ENCODE measurements at places on chromosomes 6 and 20. TPM values are rescaled to one million over a fixed set of nuclear protein-coding genes. Genes with fewer than 3 reads are reported as not detected.

Gene C4A
- 5.5 TPM for total RNA-seq

Gene RGS17
- total RNA-seq, result not detected

DNA sequence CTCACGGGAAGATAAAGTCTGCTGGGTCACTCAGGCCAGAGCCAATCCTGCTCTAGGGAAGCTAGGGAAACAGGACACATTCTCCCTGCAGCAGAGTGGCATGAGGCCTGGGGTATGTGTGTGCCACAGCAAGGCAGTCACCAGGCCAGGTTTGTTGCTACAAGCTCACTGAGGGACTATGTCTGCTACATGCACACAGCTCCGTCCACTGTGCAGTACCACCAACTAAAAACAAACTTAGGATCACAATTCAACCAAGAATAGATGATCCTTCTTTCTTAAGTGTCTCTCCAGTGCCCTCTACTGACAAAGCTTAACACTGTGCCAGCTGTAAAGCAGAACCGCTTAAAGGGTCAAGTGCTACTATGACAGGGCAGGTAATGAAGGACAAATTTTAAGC is 192.5 kb downstream of the PTPRK start:
- DNase-seq, result no peak

DNA sequence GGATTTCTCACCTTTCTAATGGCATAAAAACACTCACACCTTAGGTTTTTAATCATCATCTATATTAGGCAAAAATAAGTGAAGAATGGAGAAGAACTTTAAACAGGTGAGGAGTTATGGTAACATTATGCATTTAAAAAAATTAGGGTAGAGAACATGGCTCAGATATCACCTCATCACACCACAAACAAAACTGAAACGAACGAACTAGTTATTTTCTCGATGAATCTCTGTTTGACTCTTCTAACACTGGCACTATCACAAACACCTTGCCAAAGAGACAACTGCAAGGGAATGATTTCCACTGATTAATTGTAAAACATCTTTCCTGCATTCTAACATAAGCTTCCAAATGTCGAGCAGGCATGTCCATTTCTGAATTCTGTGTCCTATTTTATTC is 286.1 kb upstream of the GJE1 start:
- DNase-seq, result no peak

GRCh38 chr6:38498085-38498484 is 141.6 kb downstream of the BTBD9 start:
- DNase-seq, result no peak

DNA sequence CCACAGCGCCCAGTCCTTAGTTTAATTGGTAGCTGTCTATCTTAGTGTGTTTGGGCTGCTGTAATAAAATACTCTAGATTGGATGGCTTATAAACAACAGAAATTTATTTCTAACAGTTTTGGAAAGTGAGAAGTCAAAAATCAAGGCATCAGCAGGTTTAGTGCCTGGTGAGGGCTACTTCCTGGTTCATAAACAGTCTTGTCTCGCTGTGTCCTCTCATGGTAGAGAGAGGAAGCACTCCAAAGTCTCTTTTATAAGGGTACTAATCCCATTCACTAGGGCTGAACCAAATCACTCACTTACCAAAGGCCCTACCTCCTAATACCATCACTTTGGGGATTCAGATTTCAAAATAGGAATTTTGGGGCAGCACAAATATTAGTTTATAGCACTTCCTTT is 336.9 kb upstream of the RSPO3 start:
- no peak for DNase-seq

DNA sequence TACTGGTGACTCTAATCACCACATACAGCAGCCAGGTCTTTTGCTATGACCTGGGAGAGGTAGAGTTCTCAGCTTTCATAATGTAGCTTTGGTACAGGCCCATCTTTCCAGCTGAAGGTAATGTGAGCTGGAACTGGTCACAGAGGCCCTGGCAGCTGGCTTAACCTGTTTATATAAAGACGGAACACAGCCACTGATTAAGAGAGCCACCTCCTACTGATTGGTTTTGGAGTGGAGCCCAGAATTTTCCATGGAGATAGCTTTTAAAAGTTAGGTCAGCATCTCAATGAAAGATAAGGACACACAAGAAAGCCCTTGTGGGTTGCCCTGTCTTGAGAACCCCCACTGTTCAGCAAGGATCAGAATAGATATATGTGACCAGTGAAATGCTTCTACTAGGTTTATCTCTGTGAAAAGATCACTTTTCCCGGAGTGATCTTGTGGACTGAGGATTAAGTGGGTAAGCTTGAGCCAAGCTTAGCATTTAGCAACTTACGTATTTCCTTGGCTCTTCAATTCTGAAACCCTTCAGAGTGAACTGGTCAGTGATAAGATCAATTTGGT is 213.7 kb upstream of the CITED2 start:
- no peak for DNase-seq

DNA sequence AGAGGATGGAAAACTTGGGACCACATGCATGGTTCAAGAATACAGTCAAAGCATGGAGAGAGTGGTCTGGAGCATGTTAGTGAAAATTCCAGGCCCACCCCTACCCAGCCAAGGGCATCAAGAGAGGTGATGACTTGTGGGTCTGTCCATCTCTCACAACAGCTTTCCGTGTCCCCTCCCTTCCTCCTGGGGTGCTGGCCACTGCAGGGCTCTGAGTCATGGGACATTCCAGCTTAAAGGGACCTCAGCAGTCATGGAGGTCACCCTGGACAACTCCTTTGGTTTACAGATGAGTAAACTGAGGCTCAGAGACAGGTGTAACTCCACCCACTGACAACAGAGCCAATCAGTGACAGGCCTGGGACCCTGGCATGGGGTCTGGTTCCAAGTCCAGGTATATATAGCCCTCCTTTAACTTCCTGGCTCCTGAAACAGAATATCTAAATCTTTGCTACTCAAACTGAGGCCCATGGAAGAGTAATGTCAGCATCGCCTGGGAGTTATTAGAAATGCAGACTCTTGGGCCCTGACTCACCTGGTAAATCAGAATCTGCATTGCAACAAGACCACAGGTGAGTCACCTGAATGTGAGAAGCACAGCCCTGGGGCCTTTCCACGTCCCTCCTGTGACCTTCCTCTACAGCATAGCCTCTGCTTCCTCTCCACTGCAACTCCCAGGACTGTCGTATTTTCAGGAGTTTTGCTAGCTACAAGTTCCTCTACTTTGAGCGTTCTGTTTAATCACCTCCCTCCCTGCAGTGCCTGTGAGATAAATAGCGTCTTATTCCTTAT is 170.2 kb downstream of the ZDHHC14 start:
- no peak for DNase-seq

DNA sequence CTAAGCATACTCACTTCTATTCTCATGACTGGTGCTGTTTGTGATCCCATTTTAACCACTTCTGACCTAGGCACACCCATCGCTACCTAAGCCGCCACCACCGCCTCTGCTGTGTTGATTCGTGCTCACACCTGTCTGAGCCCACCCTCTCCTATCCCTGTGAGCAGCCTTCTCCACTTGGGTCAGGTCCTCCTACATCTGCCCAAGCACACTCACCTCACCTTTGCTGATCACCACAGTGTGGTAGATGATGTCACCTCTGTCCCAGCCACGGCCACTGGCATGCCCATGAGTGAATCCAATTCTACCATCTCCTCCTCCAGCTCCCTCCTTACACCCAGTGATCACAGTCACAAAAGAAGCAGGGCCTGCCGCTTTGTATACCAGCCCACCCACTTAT is 20.8 kb downstream of the MUC22 start:
- no peak for DNase-seq

DNA sequence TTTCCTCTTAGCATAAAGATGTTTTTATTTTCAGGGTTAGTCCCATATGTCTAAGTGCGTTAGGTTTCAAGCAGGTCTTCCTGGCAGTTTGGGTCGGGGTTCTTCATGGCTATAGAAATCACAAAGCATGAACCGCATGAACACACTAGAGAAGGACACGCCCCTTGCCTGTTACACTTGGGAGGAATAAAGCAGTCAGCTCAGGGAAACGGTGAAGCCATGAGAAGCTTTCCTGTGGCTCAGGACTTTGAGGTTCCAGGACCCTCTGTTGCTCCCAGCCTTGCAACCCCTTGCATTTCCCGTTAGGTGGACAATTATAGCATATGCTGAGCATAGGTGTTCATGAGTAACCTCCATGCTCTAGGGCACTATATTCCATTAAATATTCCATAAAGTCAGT is 96.7 kb downstream of the SYCP2 start:
- no peak for DNase-seq

Data from CD8-positive, alpha-beta T cell (primary cell).